ENCODE measurements at places on chromosomes 2 and 18. TPM values are rescaled to one million over a fixed set of nuclear protein-coding genes. Genes with fewer than 3 reads are reported as not detected.

DNA sequence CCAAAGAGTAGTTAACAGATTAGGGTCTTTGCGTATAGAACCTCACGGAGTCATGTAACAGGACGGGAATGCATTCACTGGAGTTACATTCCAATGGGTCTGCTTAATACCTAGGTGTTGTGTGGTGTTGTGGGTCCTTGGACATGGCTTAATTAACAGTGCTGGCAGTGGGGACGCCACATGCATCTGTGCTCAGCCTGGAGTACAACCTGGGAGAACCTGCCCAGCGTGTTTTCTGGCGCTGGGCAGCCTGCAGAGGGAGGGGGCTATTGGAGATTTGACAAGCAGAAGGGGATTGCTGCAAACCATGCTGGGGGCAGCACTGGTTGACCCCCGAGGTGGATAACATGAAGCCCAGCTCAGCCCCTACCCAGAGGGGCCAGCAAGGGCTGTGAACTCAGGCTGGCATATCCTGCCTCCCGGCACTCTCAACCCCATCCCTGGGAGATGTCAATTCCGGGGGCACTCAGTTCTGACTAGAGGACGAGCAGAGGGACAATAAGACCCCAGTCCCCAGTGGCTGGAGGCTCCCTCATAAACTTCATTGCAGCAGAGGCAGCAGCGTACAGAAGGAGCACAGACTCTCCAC is 29.3 kb upstream of the COPS8 start:
- no peak for DNase-seq

DNA sequence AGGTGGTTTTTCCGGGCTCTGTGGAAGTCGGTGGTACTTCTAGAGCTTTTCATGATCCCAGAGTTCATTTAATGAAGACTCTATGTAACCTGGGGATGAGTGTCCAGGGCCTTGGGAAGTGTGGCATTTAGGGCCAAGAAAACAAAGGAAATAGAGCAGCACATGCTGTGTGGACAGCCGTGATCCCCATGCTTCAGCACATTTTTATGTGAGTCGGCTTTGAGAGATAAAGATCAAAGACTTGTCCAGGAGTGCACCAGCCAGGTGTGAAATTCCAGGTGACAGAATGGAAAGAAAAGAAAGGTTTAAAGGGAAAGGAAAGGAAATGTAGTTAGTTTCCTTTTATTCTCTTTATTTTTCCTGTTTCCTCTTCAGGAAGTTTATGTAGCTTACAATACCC is 258.0 kb upstream of the NRP2 start:
- DNase-seq, result no peak

GRCh38 chr18:42157420-42157819 is 202.4 kb downstream of the PIK3C3 start:
- DNase-seq, result no peak

DNA sequence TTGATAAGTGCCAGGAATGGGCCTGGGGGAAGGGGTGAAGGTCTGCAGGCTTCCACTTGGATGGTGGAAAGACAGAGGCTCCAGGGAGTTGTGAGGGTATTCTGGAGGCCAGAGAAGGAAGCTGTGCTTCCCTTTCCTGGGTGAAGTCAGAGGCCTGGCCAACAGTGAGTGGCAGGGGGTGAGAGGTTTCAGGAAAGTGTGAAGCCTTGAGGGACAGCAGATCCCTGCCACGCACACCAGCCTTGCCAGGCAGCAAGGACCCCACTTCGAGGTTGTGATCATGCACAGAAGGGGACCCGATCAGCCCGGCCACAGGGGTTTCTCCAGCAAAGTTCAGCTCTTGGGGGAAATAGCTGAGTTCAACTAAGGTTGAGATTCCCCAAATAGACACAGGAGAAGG is 66.5 kb downstream of the SMAD7 start:
- DNase-seq, result no peak

DNA sequence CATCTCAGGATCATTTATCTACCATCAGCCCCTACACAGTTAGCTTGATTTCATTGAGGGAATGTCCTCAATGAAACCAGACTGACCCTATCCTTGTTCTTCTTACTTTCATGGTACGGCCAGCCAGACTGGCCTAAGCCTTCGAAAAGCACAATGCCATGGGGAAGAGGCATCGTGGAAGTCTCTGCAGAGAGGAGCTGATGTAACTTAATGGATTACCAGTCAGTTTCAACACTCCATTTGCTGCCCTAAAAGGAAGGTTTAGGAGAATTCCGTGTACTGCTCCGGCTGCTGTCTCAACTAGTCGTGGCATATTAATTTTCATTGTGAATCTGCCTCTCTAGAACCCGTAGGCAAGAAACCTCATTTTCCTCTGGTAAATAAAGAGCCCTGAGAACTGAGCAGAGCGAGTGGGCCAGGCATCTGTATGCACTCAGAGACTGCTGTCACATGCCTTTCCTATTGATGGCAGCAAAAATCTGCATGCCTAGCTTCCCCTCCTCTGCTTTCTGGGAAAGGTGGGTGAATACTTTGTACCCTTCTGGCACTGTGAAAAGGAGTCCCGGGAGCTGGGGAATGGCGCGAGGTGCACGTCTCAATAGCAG is 184.9 kb downstream of the KLHL29 start:
- DNase-seq, result no peak

DNA sequence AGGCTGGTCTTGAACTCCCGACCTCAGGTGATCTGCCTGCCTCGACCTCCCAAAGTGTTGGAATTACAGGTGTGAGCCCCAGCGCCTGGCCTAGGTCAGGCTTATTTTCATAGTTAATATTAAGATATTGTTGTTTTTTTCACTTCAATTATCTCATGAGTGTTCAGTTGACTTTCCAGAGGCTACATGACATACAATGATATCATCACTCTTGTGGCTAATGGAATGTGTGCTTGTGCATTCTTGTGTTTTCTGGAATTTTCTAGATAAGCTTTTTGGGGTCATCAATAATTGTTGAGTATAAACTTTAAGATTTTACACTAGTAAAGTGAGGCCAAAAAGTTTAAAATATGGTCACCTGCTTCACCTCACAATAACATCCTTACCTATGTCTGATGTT is 180.9 kb downstream of the FIGN start:
- DNase-seq, result no peak

DNA sequence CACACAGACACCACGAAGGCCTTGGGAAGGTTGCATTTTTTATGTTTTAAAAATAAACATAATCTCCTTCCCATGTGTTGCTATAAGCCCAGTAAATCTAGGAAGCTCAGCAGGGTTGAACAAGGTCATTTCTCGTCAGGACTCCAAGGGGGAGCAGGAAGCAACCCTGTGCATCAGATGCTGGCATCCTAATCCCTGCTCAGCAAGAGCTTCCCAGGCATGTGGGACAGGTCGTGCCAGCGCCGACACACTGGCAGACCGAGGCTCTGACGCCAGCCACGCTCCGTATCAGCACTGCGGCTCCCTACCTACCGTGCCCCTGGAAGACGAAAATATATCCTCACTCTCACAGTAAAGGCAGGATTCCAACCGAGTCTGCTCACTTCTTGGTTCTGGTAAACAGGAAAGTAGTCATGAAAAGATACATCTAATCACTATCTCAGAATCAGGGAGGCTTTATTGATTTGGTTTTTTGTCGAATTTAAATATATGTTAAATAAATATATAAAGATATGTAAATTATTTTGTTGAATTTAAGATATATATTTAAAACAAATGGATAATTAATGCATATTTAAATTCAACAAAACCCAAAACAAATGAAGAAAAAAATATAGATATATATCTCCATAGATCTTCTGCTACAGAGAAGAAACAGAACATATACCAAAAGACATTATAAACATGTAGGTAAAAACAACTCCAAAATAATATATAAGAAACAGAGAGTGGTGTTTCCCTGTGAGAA is 61.4 kb downstream of the TXNL1 start:
- DNase-seq, result no peak

DNA sequence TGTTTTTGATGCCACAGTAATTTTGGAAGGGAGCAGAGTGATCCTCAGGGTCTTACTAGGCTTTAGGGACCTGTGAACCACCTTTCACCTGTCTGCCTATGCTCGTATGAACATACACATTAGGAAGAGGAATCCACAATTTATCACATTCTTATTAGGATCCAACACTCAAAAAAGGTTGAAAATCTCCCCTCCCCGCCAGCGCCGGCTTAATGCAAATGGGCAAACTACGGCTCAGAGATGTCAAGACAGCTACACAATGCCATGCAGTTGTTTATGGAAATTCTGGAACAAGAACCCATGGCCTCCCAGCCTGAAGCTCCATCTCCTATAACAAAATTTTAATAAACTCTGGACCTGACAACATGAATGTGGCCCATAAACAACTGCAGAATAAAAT is 375.9 kb upstream of the ACVR2A start:
- DNase-seq, result no peak

- DNase-seq, result no peak
Measured at GRCh38 chr2:138589663-138590062, 88.1 kb downstream of the SPOPL start.

DNA sequence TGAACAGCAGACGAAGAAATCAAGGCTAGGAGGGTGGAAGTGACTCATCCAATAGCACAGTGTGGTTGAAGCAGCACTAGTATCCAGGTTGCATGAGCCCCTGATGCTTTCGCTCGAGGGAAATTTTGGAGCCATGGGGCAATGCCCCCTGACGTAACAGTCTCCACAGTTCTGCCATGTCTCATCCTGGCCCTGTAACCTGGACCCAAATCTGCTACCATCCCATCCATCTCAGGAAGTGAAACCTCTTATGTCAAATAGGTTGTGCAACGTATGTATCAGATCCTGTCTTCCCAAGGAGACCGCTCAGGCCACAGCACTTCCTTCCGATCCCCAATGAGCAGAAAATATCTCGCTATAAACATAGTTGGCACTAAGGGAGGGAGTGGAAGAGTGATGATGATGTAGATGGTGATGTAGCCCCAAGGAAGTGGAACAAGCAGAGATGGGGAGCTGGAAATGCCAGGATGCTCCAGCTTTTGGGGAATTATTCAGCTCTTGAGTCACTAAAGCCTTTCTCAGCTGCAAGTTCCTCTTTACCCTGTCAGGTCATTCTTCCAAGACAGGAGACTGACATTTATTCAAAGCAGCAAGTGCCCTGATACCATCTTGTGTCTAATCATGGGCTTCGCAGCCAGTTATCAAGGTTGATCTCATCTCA is 3.0 kb upstream of the IL1B start:
- DNase-seq, result no peak

- no peak for DNase-seq
Measured at GRCh38 chr2:192004188-192004963, 157.5 kb upstream of the CAVIN2 start.

GRCh38 chr2:25274868-25275574 is 66.7 kb downstream of the DNMT3A start:
- DNase-seq, result no peak

DNA sequence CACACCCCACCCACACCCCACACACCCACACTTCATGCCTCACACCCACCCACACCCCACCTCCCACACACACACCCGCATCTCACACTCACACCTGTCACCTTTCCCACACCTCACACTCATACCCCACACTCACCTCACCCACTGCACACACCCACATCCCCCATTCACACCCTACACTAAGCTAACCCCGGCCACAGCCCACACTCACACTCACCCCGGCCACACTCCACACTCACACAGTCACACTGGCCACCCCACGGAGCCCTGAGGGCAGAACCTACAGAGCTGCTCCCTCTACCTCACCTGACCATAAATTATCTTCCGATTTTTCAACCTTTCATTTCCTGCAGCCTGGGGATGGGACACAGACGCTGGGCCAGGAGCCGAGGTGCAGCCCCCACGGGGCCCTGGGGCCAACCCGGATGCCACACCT is 241.3 kb downstream of the HDAC4 start:
- peak; percentile 0 for DNase-seq

DNA sequence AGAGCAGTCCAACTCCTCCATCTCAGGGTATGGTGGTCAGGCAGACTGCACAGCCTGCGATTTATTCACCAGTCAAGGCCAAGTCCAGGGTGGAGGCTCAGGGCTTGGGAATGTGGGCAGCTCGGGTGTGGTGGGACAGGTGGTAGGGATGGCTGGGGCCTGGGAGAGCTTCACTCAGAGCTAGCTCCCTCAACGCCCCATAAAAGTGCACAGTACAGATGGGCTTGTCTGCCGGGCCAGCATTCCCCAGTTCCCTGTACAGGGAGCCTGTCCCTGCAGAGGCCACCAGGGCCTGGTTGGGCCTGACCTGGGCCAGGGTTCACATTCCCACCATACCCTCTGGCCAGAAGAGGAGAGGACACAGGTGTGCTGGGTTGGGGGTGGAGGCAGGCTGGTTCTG is 49.2 kb upstream of the OTOS start:
- peak; percentile 2 for DNase-seq

DNA sequence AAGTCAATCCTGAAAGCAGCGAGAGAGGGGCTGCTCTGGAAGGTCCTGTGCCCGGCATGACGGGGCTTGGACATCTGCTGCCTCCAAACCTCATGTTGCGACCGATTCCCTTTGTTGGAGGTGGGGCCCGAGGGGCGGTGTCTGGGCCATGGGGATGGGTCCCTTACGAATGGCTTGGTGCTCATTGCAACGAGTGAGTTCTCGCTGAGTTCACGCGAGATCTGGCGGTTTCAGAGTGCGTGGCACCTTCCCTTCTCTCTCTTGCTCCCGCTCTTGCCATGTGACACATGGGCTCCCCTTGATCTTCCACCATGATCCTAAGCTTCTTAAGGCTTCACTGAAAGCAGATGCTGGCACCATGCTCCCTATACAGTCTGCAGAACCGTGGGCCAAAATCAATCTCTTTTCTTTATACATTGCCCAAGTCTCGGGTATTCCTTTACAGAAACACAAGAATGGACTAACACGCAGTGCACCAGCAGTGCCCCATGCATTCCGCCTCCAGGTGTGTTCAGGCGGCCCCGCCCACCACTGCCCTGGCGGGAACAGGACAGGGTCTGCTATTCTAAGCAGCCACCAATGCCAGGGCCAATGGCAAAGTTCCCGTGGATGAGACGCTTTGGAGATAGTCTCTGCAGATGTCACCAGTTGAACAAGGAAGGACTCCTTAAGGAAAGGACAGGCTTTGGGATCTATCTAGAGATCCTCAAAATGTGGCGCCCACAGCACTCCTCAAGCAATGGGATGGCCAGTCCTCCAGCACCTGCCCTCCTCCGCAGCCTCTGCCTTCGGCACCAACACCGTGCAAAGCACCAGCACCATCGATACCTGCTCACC is 63.4 kb downstream of the ZNF516 start:
- DNase-seq, result no peak

GRCh38 chr2:232310696-232311095 is 67.9 kb upstream of the ALPP start:
- DNase-seq, result no peak

ANO7 gene
- total RNA-seq, result 37.2 TPM

ENOSF1 gene
- 44.5 TPM for total RNA-seq

LAMA1 gene
- 2.9 TPM for total RNA-seq

MYL1 gene
- 3.4 TPM for total RNA-seq

ACP1 gene
- total RNA-seq, result 60.2 TPM

TMEM169 gene
- total RNA-seq, result 6.4 TPM

EGR4 gene
- not detected for total RNA-seq

PDCD1 gene
- total RNA-seq, result 0.55 TPM

HADHB gene
- total RNA-seq, result 182 TPM

ZNF396 gene
- 3.3 TPM for total RNA-seq

GPBAR1 gene
- total RNA-seq, result not detected
